Osteocyte (in vitro differentiated cells): ENCODE measurements at places on chromosomes 1 and 21. TPM values are rescaled to one million over a fixed set of nuclear protein-coding genes. Genes with fewer than 3 reads are reported as not detected.

DFFA gene
- total RNA-seq: 39.6 and 39.8 TPM in 2 replicates

GPR157 gene
- 0.76 and 4.1 TPM in 2 replicates for total RNA-seq

HLX gene
- total RNA-seq: 0.54 and 1.5 TPM in 2 replicates

CCDC30 gene
- total RNA-seq: 3.3 and 4.1 TPM in 2 replicates

DNA sequence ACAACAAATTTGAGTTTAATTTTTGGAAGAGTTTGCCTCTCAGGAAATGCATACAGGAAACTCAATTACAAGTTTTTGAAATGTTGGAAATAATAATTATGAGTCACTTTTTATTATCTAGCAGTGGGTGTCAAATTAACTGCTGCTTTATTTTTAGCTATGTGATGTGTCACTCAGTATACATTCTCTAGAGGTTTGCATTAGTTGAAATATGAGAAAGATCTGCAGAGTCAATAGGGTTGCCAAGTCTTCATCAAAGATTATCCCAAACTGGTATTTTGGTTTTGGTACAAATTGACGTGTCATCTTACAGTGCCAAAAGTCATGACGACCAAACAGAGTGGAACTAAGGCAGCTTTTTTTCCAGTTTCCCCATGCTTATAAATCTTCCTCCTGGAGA is 54.3 kb upstream of the DIPK1A start:
- no peak overlapping the region for H3K27ac ChIP-seq
- no peaks in the 10 kb centered on the region for H3K36me3 ChIP-seq
- no peak for DNase-seq
- H3K27me3 ChIP-seq: peaks cover 30% of the 10 kb centered on the region

DNA sequence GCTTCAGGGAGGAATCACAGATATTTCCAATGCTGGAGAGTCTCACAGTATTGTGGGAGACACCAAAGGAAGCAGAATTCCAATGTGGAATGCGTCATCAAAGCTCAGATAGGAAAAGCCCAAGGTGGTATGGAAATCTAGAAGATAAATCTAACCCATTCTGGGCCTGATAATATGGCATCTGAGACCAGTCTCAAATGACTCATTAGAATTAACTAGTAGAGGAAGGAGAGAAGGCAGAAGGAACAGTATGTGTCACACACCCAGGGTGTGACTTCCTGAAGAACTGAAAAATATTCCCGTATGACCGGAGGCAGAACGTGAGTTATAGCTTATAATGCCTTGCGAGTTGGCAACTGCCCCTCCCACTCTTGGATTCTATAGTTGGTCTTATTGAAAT is 499.2 kb downstream of the PLPP3 start:
- no peaks in the 10 kb centered on the region for H3K27me3 ChIP-seq
- H3K27ac ChIP-seq: no peak overlapping the region
- DNase-seq: no peak
- H3K4me1 ChIP-seq: peaks cover 26% of the 10 kb centered on the region

GRCh38 chr1:202961220-202961880 is 3.2 kb upstream of the ADIPOR1 start:
- no peak overlapping the region for H3K27ac ChIP-seq
- no peak for DNase-seq
- no peaks in the 10 kb centered on the region for H3K27me3 ChIP-seq
- peaks cover 28% of the 10 kb centered on the region for H3K4me1 ChIP-seq
- no peak overlapping the region for H3K4me3 ChIP-seq

GRCh38 chr1:29362116-29362515 is 125.8 kb downstream of the PTPRU start:
- no peaks in the 10 kb centered on the region for H3K4me1 ChIP-seq
- no peak overlapping the region for H3K27ac ChIP-seq
- no peak overlapping the region for H3K4me3 ChIP-seq
- H3K36me3 ChIP-seq: no peaks in the 10 kb centered on the region
- no peak for DNase-seq
- peaks cover 9% of the 10 kb centered on the region for H3K27me3 ChIP-seq

DNA sequence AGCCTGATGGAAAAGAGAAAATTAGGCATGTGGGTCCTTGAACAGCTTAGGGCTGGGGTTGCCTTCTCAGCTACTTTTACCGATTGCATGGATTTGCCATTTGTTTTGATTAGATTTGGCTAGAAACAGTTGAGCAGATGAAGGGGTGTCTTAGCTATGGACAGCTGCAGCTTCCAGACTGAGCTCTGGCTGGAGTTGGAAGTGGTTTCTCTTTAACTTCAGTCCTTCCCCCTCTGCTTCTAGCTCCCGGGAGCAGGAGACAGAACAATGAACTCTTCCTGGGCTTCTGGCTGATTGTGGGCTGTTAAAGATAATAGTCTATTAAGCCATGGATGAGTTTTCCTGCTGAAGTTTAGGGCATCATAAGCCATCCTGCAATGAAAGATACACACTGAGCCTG is 50.7 kb downstream of the UBE2T start:
- no peaks in the 10 kb centered on the region for H3K36me3 ChIP-seq
- H3K27me3 ChIP-seq: no peaks in the 10 kb centered on the region
- peaks cover 28% of the 10 kb centered on the region for H3K4me1 ChIP-seq
- H3K27ac ChIP-seq: no peak overlapping the region

DNA sequence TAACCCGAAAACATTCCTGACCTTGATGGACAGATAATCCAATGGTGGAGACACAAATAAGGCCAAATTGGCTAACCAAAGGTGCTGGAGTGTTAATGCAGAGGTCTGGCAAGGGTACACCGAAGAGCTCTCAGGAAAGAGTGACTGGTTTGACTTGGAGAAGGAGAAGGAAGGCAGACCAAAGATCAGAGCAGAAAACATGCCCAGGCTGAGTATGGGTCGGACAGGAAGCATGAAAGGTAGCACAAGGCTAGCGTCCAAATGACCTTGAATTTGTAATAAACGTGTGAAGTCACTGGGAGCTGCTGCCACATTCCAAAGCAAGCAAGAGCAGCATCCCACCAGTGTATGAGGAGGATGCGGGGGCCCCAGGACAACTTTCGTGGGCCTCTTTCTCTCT is 45.7 kb downstream of the APP start:
- H3K4me1 ChIP-seq: peaks cover 75% of the 10 kb centered on the region
- DNase-seq: no peak

GRCh38 chr1:51661081-51661518 is 44.2 kb downstream of the OSBPL9 start:
- H3K4me3 ChIP-seq: peak overlapping the region; percentile 33
- DNase-seq: no peak
- H3K4me1 ChIP-seq: peaks cover 56% of the 10 kb centered on the region
- peak overlapping the region; percentile 92 for H3K27ac ChIP-seq
- H3K27me3 ChIP-seq: no peaks in the 10 kb centered on the region
- H3K36me3 ChIP-seq: peaks cover 3% of the 10 kb centered on the region

GRCh38 chr1:119859647-119860046 is 36.7 kb downstream of the ADAM30 start:
- H3K4me3 ChIP-seq: no peak overlapping the region
- H3K27ac ChIP-seq: no peak overlapping the region
- H3K36me3 ChIP-seq: no peaks in the 10 kb centered on the region
- H3K27me3 ChIP-seq: peaks cover 3% of the 10 kb centered on the region
- DNase-seq: no peak

- H3K36me3 ChIP-seq: no peaks in the 10 kb centered on the region
- H3K4me3 ChIP-seq: no peak overlapping the region
- no peaks in the 10 kb centered on the region for H3K4me1 ChIP-seq
- H3K27me3 ChIP-seq: peaks cover 9% of the 10 kb centered on the region
- no peak overlapping the region for H3K27ac ChIP-seq
- DNase-seq: no peak
Measured at GRCh38 chr1:199931666-199932377, 95.7 kb upstream of the NR5A2 start.

GRCh38 chr1:97372531-97372930 is 548.3 kb downstream of the DPYD start:
- H3K27ac ChIP-seq: no peak overlapping the region
- H3K4me3 ChIP-seq: no peak overlapping the region
- peaks cover 16% of the 10 kb centered on the region for H3K36me3 ChIP-seq
- no peaks in the 10 kb centered on the region for H3K27me3 ChIP-seq

DNA sequence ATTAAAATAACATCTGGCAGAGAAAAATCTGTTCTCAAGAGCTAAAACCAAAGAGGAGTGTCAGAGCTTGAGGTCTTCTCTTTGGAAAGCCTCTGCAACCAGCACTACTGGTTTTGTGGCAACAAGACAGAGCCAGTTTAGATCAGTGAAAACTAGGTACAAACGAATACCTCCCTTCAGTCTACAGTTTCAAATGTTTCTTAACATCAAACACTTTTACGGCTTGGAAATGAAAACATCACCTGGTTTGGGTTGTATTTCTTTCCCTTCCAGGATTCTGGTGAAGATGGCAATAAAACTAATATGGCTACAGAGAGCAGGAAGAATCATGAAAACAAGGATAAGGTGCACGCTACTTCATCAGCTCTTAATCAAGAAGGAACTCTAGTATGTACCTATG is 339.4 kb upstream of the ESRRG start:
- no peak for DNase-seq
- no peaks in the 10 kb centered on the region for H3K4me1 ChIP-seq
- no peak overlapping the region for H3K27ac ChIP-seq
- H3K36me3 ChIP-seq: no peaks in the 10 kb centered on the region
- H3K27me3 ChIP-seq: no peaks in the 10 kb centered on the region
- no peak overlapping the region for H3K4me3 ChIP-seq
